ENCODE measurements at places on chromosomes 2 and 18.

GRCh38 chr2:73243884-73244570 lies 9.9 kb downstream of the CCT7 start:
- no peak for DNase-seq

DNA sequence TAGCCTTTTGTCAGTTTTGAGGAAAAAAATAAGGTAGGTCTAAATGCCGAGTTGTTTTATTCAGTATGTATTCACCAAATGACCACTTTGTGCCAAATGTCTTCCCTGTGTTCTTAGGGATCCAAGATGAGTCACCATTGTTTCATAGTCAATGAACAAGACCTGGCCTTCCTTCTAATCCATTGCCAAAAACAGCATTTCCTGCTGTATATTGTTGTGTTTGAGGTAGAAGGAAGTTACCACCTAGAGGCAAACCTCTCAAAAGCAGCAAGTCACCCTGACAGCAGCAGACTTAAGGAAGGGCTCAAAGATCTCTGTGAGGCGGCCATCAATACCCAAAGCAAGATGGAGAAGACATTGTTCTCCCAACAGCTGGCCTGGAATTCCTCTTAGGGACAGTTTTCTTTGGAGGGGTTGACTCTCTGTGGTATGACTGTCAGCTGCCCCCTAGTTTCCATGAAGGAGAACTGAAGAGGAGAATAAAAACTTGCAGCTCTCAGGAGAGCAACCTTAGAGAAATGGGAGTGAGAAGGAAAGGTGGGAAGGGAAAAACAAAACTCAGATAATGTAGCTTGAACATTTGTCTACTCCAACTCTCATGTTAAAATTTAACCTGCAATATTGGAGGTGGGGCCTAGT lies 328.3 kb downstream of the LRATD1 start:
- DNase-seq, result no peak

- DNase-seq, result no peak
Observed at GRCh38 chr2:182050333-182051135, 64.9 kb downstream of the PPP1R1C start.

- DNase-seq, result peak; percentile 35
Observed at GRCh38 chr2:217691920-217692666, 310.7 kb downstream of the TNS1 start.

- no peak for DNase-seq
Observed at GRCh38 chr2:198611201-198611600, 806.8 kb downstream of the PLCL1 start.

GRCh38 chr2:173417802-173418201 lies 63.1 kb downstream of the CDCA7 start:
- DNase-seq, result no peak

GRCh38 chr2:214839464-214839863 lies 30.0 kb upstream of the BARD1 start:
- DNase-seq, result no peak

GRCh38 chr2:48855142-48855541 lies 99.6 kb upstream of the LHCGR start:
- no peak for DNase-seq

- DNase-seq, result no peak
Observed at GRCh38 chr2:10140841-10141610, 18.5 kb downstream of the RRM2 start.

- no peak for DNase-seq
Observed at GRCh38 chr2:8072907-8073306, 608.9 kb upstream of the ID2 start.

GRCh38 chr18:508835-509234 lies 8.3 kb upstream of the COLEC12 start:
- no peak for DNase-seq

DNA sequence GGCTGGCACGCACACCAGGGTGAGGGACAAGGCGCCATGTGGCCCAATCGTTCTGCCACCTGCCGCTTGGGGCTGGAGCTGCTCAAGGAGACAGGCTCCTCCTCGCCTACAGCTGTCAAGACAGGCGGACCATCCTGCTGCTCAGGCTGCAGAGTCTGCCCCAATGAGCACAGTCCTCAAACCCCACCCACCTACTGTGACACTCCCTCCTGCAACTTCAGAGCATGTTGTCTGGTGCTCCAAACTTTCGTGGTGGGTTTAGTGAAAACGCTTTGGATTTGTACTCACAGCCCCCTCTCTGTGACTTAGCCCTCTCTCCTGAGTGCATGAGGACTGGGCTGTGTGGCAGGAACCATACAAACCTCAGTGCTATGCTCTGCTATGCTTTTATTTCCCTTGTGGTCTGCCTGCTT lies 23.2 kb upstream of the SLC35F6 start:
- DNase-seq, result no peak

- DNase-seq, result no peak
Observed at GRCh38 chr18:79792096-79792987, 5.4 kb upstream of the KCNG2 start.

- no peak for DNase-seq
Observed at GRCh38 chr2:27021253-27022049, 11.3 kb upstream of the TMEM214 start.

DNA sequence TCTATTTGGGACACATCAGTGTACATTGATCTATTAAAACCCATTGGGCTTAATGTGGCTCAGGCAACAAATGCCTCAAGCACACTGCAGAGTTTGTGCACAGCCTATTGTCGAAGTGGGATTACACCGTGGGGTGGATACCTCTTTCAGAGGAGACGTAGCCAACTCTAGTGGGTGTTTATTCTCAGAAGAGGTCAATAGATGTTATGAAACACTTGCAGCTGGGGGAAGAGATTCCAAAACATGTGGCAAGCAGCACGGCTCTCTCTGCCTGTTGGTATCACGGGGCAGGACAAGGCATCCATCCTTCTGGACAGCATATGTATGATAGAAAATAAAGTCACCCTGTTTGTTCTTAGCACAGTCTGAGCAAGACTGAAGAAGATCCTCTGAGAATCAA lies 121.4 kb upstream of the COPS8 start:
- no peak for DNase-seq

- DNase-seq, result no peak
Observed at GRCh38 chr2:187003611-187004010, 154.6 kb upstream of the ZSWIM2 start.

DNA sequence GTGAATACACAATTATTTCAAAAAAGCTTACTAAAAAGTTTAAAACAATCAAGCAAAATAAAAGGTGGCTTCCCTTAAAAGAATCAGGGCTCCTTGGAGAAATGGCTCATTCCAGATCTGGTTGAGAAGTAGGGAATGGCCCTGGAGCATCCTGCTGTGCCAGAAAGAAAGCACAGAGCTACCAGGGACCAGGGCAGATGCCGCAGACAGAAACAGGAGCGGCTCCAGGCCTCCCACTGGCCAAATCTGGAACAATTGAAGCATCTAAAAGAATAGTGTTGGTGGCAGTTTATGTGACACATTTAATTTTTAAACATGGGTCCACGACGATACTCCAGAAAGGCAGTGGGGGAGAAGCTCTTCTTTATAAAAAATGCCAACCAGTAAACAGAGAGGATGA lies 75.5 kb downstream of the GBX2 start:
- DNase-seq, result no peak

DNA sequence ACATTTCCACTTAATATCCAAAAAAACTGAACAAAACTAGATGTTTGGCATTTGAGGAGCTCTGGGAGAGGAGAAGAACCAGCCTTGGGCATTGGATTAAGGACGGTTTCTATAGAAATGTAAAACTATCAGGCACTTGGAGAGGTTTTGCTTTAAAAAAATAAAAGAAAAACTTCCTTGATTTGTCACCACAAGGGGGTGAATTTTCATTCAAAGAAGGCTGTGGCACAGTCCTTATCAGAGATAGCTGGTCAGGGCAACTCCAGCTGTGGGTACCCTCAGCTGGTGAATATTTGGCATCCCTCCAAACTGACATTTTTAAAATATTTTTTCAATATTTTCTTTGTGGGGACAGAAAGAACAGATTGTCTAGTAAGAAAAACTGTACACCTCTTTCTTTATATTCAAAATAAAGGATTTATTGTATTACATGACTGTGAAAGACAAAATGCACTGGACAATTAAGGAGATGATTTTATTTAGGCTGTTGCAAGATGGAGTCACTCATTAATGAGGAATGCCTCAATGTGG lies 46.1 kb upstream of the TBC1D8 start:
- no peak for DNase-seq

GRCh38 chr18:76052227-76052595 lies 442.8 kb downstream of the ZNF516 start:
- DNase-seq, result no peak

DNA sequence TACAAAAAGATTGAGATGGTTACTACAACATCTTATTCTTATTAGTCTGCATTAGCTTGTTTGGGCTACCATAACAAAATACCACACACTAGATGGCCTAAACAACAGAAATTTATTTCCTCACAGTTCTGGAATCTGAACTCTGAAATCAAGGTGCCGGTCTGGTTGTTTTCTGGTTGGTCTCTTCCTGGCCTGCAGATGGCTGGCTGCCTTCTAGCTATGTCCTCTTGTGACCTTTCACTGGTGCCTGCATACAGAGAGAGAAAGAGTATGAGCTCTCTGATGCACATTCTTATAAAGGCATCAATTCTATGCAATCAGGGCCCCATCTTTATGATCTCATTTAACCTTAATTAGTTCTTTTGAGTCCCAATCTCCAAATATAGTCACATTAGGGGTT lies 696.5 kb downstream of the TDRD15 start:
- DNase-seq, result no peak

DNA sequence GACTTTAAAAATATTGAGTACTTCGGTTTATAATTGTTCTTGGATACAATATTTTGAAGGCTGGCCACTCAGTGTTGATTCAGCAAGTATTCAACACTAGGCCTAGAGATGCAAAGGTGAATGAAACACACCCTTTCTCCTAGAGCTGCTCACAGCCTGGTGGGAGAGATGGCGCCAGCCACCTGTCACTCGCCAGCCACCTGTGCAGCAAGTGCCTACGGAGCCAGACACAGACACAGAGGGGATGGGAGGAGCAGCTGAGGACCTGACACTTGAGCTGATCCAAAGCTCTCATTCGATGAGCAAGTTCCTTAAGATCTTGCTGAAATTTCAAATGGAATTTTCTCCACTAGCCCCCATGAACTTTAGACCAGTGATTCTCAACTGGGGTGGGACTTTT lies 151.1 kb upstream of the RIOK3 start:
- DNase-seq, result peak; percentile 64

DNA sequence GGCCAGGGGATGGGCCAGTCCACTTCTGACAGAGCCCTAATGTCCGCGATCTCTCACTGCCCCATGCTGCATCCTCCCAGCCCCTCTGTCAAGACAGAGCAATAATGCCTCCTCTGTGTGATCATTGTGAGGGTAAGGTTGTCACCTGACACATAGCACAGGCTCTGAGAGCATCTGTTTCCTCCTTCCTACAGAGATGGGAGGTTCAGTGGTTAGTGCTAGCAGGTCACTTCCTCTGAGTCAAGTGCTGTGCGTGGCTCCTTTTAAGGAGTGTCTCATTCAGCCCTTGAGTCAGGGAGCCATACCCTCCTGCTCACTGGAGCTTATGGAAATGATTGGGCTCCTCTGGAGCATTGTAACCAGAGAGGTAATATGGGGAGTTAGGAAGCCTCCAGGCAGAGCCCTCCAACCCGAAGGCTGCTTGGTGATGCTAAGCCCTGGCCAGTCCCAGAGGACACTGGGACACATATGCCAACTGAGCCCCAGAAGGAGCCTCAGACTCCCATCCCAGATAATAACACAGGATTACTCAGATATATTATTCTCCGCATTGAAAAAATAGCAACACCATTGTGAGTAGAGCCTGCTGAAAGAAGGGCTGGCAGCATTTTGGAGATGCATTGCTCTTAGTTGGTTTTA lies 189.0 kb downstream of the GALNT1 start:
- no peak for DNase-seq

DNA sequence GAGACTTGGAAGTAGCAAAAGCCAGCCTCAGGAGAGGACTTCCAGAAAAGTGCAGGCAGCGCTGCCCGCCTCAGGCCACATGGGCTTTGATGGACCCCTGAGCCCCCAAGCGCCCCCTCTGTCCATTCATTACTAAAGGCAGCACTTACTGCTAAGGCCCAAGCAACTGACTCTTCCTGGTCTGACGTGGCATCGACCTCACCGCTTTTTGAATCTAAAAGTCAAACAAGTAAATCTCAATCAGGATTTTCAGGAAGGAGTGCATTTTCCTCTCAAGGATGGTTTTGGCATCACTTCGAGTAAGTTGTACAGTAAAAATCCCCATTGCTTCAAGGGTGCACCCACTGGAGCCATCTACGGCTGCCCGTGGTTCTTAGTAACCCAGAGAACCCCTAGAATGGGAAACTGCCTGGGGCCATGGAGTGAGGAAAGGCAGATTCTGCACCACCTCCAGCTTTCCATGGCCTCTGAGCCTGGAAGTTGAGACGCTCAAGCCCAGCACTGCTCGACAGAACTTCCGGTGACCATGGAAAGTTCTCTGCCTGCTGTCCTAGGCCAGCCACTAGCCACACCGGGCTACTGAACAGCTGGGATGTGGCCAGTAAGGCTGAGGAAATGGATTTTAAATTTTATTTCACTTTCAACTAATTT lies 7.0 kb downstream of the HJURP start:
- DNase-seq, result no peak

DNA sequence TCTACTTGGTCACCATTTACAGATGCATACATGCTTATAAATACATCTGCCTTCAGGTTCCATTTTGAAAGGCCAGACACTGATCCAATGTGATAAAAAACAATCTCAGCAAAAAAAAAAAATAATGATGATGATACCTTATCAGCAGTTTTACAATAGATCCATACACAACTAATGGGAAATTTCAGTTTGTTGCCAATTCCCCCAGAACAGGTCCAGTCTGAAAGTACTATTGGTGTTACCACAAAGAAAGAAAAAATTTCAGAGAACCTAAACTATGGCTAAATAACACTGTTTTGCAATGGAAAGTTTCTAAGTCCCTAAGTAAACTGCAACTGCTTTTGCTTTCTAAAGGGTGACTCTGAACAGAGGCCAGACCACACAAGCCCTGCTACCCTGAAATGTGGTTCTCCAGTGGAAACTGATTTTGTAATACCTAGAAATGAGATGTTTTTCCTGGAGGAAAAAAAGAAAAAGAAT lies 54.1 kb downstream of the LPIN2 start:
- DNase-seq, result no peak

DNA sequence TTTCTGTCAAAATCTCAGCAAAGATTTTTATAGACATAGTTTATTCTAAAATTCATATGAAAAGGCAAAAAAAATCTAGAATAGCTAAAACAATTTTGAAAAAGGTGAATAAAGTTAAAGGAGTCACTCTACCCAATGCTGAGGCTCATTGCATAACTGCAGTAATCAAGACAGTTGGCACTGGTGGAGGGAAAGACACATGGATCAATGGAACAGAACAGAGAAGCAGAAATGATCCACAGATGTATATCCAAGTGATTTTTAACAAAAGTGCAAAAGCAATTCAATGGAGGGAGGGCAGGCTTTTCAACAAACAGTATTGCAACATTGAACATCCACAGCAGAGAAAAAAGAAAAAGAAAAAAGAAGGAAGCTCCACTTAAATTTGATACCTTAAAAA lies 162.8 kb downstream of the RBM43 start:
- DNase-seq, result no peak

DNA sequence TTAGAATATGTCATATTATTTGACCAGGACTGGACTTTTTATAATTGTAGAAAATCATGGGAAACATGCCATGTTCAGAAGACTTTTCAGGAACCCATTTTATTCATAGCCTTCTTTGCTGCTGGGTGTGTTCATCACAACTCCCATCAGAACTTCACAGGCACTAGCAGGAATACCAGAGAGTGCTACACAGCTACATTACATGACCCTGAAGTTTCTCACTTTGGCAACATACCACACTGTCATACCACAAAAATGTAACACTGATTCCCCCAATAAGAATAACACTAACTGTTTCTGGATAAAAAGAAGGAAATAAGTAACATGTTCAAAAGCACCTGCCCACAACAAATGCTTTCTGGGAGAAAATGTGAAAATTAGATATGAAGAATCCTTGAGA lies 405.4 kb downstream of the CDH2 start:
- DNase-seq, result no peak

Measured in NCI-H510A treated with DMSO at 0.1 percent for 48 hours (cell line).